Stimulated activated CD8-positive, alpha-beta memory T cell treated with anti-CD3 and anti-CD28 coated beads, Interleukin-15, amount 100 ng/mL, for 24 hours (primary cell): ENCODE measurements at places on chromosomes 6 and 20.

DNA sequence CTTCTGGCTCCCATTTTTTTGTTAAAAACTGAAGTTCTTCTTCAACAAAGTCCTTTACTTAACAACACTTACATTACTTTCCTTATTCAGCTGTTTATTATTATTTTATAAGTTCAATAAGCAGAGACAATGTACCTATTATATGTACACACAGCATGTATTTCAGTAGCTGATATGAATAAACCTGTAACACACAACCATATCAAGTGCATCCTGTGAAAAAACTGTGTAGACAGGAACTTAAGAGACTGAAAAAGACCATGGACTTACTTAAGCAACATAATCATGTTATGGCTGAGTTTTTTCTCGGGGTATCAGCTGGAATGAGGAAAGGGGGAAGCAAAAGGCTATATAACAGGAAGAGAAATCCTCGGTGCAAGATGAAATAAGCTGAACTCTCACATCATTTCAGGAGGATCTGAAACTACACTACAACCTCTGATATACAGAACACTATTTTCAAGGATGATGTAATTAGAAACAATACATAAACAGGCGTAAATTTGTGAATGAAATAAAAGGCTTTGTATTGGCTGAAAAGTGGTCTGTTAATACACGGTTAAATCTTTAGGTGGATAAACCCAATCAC, 70.9 kb downstream of the REV3L start:
- DNase-seq, result no peak

DNA sequence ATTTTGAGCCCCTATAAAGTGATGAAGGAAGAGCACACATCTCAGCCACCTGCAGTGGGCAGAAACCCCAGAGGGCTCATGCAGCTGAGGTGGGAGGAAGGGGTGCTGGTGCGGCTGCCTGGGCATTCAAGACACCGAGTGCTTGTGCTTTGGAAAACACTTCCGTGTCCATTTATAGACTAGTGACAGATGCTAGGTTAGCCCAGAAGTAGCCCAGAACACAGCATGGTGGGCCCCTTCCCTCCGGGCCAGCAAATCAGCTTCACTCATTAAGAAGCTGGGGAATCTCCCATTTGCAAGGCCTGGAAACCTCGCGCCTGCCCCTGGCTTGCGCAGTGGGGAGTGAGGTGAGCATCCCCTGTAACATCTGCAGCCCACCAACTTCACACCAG, 12.9 kb downstream of the BEND3 start:
- no peak for DNase-seq

GRCh38 chr6:86500035-86500434, 437.3 kb upstream of the HTR1E start:
- DNase-seq, result no peak

GRCh38 chr6:140018588-140018987, 644.1 kb upstream of the CITED2 start:
- no peak for DNase-seq

DNA sequence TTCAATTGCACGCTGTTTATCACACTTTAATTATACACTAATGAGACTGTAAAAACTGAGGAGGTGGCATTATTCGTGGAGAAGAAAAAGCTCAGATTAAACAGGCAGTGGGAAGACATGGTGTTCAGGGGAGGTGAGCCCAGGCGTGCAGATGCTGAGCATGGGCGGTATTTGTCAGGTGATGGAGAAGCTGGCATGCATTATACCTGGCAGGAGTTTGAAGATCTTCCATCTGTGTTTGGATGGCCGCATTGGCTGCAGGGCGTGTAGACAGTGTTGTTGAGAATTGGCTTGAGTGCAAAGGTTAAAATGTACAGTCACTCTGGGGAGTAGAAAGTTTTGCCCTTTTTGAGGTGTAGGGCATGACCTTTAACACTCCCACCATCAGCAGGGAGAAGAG, 213.8 kb downstream of the ERMARD start:
- DNase-seq, result no peak

GRCh38 chr6:1554476-1555310, 55.0 kb upstream of the FOXC1 start:
- peak; percentile 57 for DNase-seq

DNA sequence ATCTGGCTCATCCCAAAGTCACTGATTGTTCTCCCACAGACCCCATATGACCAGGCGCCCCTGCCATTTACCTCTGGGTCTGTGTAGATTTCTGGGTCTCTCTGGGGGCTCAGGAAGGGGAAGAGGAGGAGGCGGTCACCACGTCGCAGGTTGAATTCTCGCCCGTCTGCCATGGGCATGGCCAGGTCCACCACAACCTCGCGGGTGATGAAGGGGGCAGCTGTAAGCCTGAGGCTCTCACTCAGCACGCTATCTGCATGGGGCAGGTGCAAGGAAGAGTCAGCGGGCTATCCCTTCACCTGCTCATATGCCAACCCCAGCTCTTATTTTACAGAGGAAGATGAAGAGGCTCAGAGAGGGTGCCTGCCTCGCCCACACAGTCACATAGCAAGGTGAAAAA, 30.5 kb upstream of the KCNB1 start:
- no peak for DNase-seq

DNA sequence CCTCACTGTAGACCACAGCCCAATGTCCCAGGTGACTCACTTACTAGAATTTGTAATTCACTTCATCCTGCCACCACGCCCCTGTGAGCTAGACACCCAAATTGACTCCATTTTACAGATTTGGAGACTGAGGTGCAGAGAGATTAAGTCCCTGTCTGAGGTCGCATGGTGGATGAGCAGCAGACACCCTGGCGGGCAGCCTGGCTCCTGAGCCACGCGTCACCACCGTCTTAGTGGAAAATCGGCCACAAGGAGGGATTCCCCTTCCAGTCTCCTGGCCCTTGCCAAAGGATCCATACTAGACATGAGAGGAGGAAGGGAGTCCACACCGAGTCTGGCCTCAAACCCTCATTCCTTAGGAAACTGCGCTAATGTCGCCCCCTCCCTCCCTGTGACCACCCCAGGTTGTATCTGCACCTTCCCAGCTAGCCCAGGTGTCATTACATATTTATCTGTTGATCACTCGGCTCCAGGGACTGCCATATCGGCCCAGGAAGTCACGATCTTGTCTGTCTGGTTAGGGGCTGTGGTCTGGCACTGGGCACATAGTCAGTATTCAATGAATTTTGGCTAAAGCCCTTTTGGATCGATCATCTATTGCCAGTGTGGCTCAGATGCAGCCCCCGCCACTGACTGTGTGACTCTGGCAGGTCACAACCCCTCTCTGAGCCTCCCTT, 25.7 kb upstream of the PTGIS start:
- DNase-seq, result no peak

- no peak for DNase-seq
These were observed 67.8 kb downstream of the ENPP1 start for GRCh38 chr6:131875647-131876046.

DNA sequence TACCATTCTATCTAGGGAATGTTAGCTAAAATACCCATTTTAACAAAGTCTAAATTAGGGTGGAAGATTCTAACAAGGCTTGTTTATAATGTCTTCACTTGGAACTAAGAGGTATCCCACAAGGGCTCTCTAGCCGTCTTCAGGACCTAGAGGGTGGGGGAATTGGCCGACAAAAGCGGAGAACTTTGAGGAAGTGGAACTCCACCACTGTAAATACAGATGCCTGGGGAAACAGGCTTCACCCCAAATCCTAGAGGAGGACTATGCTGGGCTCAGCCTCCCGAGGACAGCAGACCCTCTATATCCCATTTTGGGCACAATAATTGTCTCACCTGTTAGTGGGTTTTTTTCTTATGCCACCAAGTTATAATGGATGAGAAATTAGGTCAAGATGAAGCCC, 58.0 kb upstream of the TFB1M start:
- DNase-seq, result no peak

DNA sequence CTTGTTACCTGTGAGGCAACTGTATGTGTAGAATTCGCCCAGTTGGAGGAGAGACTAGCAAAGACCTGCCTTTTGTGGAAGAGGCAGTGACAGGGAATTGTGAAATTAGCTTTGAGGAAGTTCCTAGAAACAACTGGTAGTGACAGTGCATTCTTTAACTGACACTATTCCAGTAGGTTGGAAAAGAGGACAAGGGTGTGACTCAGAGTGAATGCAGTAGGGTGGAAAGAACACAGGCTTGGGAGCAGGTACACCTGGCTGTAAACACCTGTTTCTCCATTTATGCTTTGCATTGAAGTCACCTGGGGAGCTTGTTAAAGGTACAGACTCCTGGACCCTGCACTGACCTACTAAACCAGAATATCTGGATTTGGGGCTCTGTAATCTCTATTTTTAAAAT, 295.7 kb downstream of the PHACTR1 start:
- no peak for DNase-seq

DNA sequence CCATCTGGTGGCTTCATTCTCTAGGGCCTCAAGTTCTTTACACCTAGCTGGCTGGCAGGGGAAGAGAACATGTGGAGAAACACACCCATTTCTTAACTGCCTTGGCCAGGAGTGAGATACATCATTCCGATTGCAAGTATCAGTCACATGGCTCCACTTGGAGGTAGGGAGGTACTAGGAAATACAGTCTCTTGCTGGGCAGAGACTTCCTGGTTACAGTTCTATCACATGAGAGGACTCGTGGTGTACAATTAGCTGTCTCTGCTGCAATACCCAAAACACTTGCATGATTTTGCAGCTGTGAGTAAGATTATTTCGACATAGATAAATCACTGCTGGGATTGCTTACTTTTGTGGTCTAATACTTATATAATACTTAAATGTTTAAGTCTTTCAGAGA, 51.1 kb downstream of the GTF2H5 start:
- no peak for DNase-seq

DNA sequence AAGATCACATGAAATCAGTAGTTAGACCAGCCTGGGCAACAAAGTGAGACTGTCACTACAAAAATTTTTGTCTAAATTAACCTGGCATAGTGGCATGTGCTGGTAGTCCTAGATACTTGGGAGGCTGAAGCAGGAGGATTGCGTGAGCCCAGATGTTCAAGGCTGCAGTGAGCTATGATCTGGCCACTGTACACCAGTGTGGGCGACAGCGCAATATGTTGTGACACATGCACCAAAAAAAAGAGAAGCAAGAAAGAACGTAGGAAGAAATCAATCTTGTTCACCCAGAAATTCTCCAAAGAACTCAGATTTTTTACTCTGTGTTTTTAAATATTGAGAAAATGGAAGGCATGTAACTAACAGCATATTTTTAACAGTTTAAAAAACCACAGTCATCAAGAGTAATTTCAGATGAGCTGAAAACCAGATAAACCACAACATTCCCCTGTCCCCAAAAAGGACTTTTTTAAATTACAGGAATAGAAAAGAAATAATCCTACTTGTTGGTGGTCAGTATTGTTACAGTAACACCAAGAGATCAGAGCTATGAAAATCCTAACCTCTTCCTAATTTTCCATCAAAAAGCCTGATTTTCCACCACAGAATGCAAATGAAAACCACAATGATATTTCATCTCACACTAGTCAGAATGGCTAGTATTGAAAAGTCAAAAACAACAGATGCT, 240.2 kb downstream of the KHDC1L start:
- no peak for DNase-seq

GRCh38 chr20:32823078-32823477, 3.3 kb downstream of the MAPRE1 start:
- no peak for DNase-seq

DNA sequence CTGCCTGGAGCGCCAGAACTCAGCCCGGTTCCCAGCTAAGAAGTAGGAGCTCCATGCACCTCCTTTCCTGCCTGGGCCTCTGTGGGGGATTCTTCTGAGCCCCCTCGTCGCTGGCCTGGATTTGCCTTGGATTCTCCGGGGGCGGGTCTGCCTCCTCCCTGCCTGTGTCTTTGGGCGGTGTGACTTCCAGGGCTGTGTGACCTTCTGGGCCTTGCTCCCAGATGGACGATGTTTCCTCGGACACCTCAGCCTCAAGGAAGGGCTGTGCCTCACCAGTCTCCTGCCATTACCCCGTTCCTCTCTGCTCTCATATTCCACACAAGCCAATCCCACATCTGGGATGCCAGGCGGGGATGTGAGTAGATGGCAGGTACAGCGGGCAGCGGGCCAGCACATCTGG, 76.8 kb downstream of the ERMARD start:
- no peak for DNase-seq

DNA sequence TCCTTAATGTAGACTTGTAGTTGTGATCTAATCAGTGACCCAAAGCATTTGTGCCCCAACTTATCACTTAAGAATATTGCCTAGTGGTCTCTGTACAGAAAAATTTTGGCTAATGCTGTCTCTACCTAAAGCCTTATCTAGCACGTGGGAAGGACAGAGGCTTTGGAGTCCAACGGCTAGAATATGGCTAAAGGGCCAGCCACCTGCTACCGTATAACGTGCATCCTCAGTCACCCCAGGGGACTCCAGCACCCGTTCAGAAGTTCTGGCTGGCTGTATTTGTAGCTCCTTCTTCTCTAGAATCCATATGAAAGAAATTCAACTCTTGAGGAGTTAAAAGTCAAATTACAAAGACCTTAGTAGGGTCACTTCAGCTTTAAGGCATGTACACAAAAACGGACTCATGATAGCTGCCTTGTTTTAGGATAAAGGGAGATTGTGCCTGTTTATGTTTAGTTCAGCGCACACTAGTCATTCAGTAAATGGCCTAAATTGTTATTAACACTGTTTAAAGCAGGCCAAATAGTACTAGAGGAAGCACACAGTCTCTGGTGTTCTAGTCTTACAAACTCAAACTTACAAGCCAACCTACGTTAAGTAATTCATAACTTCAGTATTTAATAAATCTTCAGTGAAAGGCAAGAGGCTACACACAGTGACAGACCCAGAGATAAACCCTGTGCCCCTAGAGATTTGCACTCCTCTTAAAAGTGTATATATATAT, 407.5 kb upstream of the PLCB4 start:
- no peak for DNase-seq

- DNase-seq, result no peak
These were observed 45.3 kb downstream of the NINL start for GRCh38 chr20:25539742-25540672.

- DNase-seq, result no peak
These were observed 106.0 kb downstream of the TRIM27 start for GRCh38 chr6:28817808-28818145.

- no peak for DNase-seq
These were observed 99.3 kb downstream of the RTN4IP1 start for GRCh38 chr6:106530026-106530425.

DNA sequence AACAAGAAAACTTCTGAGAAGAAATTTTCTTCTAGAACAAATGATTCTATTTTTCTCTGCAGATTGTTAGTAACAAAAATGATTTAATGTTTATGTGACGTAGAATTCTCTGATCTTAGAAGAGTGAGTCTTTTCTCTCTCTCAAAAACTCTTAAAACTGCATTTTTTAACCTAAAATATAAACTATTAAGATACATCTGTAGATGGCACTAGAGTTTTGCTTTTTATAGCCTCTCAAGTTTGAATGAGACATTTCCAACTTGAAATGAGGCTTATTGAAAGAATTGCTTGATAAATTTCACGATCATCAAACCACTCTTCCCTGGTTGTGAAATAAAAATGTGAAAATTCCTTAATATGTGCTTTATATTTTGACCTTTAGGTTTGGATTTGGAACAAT, 53.8 kb downstream of the PHF3 start:
- no peak for DNase-seq
